Stimulated activated CD4-positive, alpha-beta T cell treated with anti-CD3 and anti-CD28 coated beads, Interleukin-2, amount 100 ng/mL, for 24 hours (primary cell): ENCODE measurements at places on chromosomes 1 and 21.

GRCh38 chr1:66770240-66770639 lies 18.0 kb downstream of the DYNLT5 start:
- DNase-seq: no peak

GRCh38 chr1:101295209-101295608 lies 58.4 kb downstream of the S1PR1 start:
- no peak for DNase-seq

- DNase-seq: peak; percentile 50
Observed at GRCh38 chr1:152111515-152111968, 3.7 kb downstream of the TCHH start.

DNA sequence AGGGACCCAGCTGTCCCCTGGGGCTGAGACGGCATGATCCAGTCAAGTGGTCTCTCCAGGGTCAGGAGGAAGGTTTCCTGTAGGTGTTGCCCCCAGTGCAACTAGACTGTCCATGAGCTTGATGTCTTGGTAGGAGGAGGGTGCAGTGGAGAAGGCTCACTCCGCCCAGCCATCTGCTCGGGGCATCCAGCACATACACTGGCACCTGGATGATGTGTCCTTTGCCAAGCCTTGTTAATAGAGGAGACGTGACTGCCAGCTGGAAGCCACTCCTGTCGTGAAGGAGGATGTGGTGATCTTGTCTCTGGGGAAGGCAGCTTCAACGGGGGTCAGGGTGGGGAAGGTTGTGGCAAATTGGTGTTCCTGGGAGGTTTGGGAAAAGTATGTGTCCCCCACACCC lies 6.2 kb downstream of the DISP3 start:
- no peak for DNase-seq

DNA sequence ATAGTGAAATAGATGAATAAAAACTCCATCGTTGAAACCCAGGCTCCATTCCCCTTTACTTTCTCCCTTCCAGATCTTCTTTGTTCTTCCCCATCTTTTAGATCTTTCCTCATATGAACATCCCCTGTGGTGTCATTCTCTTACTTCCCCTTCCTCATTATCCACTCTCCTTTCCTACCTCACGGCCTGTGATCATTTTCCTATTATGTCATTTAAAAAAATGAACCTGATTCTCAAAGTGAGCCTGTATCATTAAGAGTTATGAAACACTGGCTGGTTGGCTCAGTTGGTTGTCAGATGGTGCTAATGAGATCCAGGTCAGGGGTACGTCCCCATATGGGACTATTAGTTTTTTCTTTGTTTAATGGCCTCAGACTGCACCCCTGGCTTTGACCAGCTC lies 38.3 kb downstream of the TCEANC2 start:
- DNase-seq: no peak

- no peak for DNase-seq
Observed at GRCh38 chr1:57146100-57146499, 180.3 kb upstream of the C8B start.

- DNase-seq: no peak
Observed at GRCh38 chr1:78591971-78592370, 28.3 kb upstream of the IFI44L start.

DNA sequence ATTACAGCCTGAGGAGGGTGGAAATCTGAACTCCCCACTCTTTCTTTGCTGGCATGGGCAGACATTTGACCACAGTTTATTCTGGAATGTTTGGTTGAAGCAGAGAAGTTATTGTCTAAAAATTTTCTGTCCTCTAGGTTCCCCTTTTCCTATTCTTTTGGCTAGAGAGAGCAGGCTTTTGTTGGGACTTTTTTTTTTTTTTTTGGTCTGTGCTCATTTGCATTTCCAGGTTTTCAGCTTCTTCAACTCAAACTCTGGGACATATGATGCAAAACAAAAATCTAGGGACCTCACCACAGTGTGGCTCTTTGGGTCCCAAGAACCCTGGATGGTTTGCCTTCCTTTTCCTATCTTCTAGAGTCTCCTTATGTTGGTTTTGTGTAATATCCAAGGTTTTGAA lies 10.9 kb upstream of the ABCG1 start:
- DNase-seq: no peak

DNA sequence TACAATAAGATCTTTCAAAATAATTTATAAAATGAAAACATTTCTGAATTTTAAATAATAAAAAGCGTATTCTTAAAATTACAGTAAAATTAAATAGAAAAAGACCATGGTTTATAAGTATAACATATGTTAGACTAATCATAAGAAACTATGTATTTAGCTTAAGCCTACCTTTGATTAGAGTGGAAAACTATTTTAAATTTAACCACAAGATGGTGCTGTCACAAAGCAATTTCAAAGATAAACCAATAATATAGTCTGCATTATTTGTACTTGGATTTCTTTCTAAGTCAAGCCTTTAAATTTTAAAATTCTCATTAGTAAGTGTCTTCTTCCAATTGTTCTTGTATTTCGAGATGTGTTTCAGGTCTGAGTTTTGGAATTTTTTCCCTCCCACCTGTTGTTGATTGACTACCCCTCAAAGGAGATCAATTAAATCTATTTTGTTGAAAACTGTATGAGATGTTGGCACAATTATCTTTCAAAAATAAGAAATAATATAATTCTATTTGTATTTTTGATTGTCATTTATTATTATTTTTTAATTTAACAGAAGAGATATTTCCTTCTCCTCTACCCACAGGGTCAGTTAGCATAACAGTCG lies 459.8 kb downstream of the KCNT2 start:
- no peak for DNase-seq

GRCh38 chr1:220974431-220974830 lies 95.2 kb downstream of the HLX start:
- DNase-seq: no peak

DNA sequence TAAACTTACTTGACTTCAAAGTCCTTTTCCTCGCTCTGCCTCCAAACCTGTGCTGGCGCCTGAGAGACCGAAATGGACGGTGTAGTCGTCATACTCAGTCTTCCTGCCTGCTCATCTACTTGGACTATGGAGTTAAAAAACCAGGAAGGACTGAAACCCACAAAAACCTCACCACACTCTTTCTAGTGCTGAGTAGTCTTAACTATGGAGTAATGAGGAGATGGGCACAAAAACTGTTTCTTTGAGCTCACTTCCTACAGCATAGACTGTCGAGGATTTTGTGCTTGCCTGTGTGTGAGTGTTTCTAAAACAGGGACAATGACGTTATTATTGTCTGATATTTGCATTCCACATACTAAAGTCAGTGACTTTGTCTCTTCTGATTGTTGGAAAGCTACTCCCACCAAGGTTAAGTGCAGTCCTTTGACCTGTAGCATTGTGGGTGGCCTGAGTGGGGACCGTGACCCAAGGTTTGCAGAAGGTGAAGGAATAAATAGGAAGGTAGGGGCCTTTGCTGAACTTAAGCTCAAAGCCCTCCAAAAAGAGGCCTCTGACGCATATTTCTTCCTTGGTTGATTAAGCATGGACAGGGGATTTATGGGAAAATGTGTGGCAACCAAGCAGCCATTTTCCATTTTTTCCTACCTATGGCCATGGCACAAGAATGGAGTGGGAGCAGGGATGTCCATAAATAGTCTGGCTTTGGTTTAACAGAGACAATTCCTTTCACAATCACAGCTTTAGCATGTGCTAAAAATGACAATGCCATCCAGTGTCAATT lies 109.6 kb downstream of the ZBTB18 start:
- DNase-seq: no peak

DNA sequence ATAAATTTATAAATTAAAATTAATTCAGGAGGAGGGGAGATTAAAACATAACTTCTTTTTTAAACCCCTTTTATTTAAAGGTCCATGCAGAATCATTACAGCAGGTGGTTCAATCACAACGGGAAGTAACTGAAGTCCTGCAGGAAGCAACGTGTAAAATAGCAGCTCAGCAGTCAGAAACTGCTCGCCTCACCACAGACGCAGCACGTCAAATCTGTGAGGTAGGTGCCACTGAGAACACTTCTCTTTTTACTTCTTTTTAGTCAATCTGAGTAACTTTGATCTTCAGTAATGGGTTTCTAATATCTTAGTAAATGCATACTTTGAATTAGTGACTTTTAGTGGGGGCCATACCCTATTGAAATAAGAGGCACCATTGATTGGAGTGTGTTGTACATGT lies 87.0 kb downstream of the CEP350 start:
- no peak for DNase-seq

DNA sequence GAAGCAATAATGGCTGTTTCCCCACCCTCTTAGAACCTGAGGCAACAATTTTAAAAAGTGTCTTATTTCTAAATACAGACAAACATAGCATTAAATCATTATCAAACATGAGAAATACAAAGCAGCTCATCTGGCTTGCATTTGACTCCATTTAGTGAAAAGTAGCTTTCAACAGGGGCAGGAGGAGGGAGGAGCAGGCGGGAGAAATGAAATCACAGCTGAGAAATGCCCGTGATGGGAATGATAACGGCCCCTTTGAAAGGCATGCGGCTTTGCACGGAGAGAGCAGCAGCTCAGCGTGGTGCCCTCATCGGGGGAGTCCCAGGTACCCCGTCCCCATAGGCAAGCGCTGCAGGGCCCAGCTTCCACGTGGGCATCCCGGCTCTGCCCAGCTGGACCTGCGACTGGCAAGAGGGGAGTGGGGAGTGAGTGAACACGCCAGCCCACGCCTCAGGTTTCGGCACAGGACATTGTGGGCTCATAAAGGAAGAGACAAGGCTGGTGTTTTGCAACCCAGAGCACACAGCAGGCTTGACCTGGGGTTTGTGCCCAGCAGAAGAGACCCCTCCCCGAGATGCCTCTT lies 134.6 kb downstream of the NPHP4 start:
- DNase-seq: no peak

- no peak for DNase-seq
Observed at GRCh38 chr1:205450448-205450847, 5.4 kb downstream of the BLACAT1 start.

GRCh38 chr1:240090014-240090413 lies 1.7 kb upstream of the FMN2 start:
- DNase-seq: no peak

- no peak for DNase-seq
Observed at GRCh38 chr1:201248721-201249559, 34.4 kb upstream of the PKP1 start.

GRCh38 chr1:178102218-178102617 lies 8.3 kb downstream of the RASAL2 start:
- no peak for DNase-seq

DNA sequence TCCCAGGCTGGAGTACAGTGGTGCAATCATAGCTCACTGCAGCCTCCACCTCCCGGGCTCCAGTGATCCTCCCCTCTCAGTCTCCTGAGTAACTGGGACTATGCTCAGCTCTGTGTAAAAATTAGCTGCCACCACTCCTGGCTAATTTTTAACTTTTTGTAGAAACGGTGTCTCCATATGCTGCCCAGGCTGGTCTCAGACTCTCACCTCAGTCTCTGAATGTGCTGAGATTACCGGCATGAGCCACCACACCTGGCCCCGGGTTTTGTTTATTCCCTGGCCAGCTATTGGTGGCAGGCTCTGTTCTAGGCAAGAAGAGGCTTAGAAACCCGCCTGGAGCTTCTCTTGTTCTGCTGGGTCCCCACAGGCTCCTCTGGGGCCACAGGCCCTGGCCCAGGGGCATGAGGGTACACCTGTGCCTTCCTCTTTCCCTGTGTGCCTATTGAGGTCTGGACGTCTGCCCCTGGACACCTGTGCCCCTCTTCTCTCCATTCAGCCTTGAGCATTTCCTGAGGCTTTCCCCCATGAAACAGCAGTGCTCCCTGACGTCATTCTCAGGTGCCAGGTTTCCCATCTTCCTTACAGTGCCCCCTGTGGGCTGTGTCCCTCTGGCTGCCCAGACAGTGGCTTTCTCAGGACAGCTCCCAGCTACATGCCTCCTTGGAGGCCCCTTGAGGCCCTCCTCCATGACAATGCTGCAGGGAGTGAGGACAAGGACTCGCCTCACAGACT lies 57.5 kb downstream of the PCP4 start:
- no peak for DNase-seq

- DNase-seq: no peak
Observed at GRCh38 chr1:190429932-190430331, 47.7 kb downstream of the BRINP3 start.

DNA sequence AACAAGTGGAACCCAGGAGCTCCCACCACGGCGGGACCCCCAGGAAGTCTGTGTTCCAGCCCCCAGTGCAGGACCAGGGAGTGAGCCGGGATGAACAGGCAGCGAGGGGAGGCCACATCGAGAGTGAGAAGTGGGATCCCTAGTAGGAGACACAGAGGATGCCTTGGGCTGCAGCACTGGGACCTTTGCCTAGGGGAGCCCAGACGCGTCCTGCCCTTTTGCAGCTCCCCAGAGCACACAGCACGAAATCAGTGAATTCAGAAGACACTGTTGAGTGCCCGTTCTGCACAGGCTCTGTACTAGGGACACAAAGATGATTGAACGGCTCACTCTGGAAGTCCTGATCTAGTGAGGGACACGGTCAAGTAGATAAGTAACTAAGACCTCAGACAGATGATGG lies 23.5 kb downstream of the TRIM67 start:
- no peak for DNase-seq

DNA sequence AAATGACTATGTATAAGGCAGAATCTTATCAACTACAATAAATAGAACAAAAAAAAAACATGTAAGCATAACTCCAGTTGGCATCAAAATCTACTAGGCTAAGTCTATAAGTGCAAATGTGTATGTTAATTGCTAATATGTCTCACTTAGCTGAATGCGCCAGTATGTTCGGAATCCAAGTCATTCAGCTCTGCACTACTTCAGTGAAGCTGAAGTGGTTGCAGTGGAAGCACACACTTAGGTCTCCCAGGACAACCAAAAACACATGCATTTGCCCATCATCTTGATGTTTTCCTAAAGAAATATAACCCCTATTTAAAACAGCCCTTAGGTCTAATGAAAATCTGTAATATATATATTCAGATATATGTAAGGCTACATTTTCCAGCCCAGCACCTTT lies 41.0 kb upstream of the RGS2 start:
- DNase-seq: no peak

DNA sequence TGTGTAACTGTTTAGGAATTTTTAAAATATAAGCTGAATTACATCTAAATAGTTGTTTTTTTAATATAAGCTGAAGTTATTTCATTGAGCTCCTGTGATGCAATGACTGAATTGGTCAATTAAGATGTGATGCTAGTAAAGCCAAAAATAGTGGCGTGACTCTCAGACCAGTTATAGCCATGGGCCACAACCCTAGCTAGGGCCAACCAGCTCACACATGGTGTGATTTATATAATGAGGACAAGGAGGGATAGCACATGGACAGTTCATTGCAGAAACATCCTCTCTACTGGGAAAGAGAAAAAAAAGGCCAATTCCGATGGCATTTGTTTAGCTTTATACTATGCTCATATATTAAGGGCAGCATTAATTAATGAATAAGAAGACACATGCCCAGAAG lies 119.3 kb upstream of the PROX1 start:
- DNase-seq: no peak

- no peak for DNase-seq
Observed at GRCh38 chr1:15475752-15476314, at the start of gene CELA2B. TSS of gene CELA2B (plus strand) at chr1:15476104. CDS start at chr1:15476126, 22 bp downstream.

GRCh38 chr1:153771261-153771660 lies 3.9 kb upstream of the SLC27A3 start:
- DNase-seq: no peak

DNA sequence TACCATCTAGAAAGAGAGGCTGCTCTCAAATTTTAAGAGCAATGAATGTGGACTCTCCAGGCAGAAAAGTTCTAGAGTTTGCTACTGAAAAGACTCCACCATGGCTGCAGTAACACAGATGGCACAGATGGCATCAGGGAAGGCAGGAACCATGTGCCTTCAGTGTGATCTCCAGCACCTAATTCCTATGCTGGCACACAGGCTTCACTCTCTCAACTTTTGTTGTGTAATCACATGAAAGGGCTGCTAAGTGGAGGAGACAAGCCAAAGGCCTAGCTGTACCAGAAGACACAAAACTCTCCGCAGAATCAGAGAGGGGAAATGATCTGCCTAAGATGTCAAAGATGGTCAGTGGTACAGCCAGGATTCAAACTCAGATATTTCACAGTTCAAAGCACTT lies 31.1 kb downstream of the ERI3 start:
- no peak for DNase-seq
